Stimulated activated CD4-positive, alpha-beta T cell treated with anti-CD3 and anti-CD28 coated beads, Interleukin-4, amount 100 ng/mL, for 48 hours (primary cell): ENCODE measurements at places on chromosomes 11 and 22.

DNA sequence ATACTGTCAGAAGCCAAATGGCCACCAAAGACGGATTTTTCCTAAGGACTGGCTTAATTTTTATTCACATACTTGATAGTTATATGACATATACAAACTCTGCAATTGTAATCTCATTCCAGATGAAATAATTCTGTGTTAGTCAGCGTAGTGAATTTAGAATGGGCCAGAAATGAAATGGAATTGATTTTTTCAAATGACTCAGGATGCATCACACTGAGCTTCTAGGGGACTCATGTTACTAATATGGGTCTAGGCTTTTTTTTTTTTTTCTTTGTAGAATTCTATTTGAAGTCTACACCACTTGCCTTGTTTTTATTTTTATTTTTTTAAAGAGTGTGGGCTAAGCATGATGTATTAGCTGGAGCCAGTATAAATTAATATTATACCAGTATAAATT lies 62.7 kb downstream of the SPECC1L start:
- DNase-seq: no peak

DNA sequence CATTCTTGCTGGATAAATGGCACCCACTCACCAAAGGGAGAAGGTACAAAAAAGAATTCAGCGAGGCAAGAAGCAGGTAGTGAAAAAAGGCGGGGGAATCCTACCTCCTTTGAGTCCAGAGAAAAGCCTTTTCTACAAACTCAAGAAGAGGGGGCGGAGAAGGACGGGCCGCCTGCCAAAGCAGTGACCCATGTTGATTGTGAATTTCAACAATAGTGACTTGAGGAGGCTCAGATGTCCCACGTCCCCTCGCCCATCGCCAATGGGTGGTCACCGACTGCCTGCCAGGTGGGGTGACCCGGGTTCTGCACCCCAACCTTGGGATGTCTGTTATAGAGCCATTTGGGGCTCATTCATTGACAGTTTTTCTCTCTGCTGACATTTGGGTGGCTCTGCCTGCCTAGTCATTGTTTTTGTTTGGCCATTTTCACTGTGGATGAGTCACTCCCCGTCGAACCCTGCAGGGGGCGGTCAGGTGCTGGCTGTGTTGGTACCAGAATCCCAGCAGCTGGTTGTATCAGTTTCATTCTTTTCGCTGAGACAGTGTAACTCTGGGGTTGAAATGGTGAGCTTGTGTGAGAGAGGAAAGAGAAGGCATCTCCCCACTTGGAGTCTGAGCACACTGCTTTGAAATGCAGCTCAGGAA lies 163.4 kb upstream of the NCAM1 start:
- DNase-seq: peak; percentile 5

- no peak for DNase-seq
These were observed 121.7 kb downstream of the SGSM3 start for GRCh38 chr22:40491990-40492631.

DNA sequence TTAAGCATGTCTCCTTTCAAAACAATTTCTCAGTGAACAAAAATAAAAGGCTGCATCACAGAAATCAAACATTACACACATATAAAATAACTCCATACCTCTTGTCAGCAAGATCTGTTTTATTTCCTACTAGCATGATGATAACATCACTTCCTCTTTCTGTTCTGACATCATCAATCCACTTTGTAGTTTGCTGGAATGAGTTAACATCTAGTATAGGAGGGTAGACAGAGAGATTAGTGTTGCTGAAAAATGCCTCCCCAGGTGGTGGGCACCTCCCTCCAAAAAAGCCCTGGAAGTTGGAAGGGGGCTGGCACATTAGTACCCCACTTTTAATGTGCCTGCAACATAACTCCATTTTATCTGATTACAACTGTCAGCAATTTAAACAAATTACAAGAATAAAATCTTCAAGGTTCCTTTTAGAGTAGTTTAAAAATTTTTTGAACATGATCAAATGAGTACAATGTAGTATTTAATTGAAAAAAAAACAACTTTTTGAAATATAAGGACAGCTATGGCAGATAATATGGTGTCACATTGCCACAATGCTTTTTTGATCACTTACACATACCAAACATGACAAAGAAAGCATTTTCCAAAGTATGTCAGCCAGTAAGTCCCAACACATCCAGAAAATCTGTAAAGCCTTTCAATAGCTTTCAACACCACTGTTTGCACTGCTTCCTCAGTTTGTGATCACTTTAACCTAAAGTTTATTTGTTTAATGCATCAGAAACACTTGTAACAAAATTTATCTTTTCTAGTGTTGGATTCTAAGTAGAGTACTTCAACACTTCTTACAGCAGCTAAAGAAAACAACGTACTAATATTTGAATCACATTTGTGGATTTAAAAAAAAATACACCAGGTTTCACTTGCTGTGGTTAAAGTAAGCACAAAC lies 44.5 kb downstream of the RAB6A start:
- DNase-seq: no peak

DNA sequence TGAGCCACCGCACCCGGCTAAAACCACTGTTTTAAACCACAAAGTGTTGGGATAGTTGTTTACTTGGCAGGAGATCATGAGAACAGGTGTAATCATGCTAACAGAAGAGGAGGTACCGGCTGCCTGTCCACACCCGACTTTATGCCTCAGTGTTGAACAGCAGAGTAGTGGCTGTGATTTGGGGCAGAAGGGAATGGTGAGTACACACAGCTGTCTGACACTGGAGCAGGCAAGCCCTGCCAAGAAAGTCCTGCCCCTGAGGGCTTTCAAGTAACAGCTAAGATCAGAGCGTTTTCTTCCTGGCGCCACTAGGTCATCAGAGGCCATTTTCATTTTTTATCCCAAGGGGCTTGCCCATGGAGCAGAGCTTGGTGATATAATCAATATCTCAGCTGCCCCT lies 8.1 kb downstream of the CDKN1C start:
- DNase-seq: no peak

GRCh38 chr22:41181349-41182241 lies 23.5 kb upstream of the L3MBTL2 start:
- DNase-seq: no peak

DNA sequence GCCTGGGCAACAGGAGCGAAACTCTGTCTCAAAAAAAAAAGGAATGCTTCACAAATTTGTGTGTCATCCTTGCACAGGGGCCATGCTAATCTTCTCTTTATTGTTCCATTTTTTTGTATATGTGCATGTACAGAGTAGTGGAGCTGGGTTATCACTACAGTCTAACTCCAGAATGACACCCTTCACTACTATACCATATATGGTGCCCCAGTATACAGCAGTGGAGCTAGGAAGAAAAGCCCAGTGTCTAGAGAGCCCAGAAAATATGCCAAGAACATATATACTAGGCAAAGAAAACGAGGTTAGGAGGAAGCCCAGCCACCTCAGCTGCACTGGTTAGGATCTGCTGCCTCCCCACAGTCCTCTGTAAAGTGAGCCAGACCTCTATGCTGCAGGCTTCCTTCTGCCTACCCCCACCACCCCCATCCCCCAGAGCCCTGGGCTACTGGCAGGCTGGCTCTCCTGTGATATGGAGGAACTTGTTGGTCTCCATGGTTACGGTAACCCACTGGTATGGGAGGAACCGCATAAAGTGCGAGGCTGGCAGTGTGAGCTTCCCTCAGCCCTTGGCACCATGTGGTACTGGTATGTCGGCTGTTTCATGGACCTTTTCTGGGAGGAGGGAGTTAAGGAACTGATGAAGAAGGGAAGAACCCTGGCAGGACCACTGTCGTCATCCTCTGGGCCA lies 34.3 kb downstream of the RCOR2 start:
- no peak for DNase-seq

- no peak for DNase-seq
These were observed 8.9 kb downstream of the SERHL2 start for GRCh38 chr22:42562684-42563083.

- DNase-seq: no peak
These were observed 12.0 kb downstream of the ST14 start for GRCh38 chr11:130171534-130171933.

- DNase-seq: no peak
These were observed 23.1 kb downstream of the PTPN5 start for GRCh38 chr11:18768472-18768901.

DNA sequence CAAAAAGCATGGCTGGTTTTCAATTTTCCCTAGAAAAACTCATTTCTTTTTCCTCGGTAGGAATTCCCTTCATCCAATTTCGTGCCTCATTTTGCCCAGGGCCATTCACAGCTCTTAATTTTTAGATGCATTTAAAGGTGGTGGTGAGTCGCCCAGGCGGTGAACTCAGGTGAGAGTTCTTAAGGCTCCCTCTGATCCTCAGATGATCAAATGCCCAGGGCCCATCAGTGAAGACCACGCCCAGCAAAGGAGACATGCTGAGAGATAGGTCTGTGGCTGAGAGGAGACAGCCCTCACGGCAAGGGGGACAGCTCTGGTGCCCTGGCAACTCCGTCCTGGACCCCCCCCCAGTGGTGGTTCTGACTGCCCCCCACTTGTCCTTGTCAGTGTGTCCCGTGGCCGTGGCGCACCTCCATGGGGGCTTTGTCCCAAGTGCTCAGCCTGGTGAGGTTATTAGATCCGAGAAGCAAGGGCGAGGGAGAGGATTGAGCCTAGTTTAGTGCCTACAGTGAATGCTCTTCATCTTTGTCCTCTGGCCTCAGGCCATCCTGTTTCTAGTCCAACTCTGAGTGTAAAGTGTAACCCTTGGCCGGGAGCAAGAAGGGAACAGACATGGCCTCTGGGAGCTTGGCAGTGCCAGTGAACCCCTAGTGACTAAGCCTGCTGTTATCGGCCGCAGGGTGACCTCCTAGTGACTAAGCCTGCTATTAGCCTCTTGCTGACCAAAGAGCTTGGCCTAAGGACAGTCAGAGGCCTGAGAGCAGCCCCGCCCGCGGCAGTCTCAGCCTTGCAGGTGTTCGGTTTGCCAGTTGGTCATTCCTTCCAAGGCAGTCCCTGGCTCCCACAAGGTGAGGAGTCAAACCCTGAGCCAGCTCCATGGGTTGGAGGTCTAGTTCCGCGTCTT lies 83.5 kb downstream of the CTTN start:
- no peak for DNase-seq

DNA sequence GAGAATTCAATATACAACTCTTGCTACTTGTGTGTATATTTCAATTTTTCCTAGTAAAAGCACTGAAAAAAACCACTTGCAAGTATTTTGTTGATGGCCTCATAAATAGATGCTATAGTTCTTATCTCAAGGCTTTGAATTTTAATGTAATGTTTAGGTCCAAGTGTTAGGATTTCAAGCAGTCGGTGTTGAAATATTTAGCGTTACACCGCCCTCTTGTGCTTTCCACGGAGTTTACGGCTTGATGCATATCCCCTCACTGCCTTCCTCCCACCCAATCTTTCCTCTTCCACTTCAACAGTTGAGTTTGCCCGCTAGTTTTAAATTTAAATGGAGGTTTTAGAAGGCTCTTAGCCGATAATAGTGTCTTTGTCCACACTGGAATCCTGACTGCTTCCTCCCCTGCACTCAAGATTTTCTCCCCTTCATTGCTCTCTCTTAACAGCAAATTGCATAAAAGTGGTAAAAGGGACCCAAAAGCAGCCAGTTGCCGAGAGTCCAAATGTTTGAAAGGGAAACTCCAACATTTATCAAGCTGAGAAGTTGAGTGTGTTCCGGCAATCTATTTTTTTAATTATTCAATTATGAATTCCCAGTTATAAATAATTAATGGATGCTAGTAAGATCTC lies 25.9 kb upstream of the HTATIP2 start:
- DNase-seq: no peak

DNA sequence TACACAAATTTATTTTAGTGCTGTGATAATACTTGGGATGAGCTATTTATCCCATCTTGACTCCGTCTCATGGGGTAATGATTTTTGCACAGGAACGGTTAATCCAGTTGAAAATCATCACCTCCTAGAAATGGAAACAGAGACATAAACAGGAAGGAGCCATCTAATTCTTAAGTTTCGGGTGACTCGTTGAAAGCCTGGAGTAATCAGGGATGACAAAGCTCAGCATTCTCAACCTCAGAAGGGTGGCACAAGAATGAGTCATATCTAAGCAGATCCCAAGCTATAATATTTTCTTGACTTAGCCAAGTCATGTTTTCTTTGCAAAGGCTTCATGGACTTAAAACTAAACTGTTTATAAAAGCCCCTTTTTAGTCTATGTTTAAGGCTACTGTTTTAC lies 280.8 kb upstream of the CCDC90B start:
- no peak for DNase-seq

DNA sequence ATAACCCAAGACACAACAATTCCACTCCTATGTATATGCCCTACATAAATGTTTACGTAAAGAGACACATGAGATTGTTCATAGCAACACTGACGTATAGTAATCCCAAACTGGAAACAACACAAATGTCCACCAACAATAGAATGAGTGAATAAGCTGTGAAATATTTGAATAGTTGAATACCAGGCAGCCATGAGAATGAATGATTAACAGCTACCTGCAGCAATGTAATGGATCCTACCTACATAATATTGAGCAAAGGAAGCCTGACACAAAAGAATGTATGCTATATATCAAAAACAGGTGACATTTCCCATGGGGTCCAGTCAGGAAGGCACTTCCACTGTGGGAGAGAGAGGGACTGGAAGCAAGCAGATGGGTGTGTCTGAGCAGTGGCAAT lies 92.8 kb upstream of the LINC01488 start:
- DNase-seq: no peak

DNA sequence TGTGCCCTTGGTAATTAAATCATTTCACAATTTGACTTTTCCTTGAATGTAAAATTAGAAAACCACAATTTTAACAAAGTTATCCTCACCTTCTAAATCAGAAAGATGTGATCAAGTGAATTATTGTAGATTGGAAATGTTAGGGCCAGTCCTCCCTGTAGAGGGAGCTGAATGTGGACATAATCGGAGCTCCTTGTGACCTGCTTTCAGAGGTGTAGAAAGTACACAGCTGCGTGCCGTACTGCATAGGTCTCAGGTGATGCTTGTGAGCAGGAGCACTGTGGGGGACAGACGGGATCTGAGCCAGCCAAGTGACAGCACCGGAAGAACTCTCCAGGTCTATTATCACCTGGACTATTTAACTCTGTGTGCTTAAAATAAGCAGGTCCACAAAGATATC lies 338.0 kb downstream of the AASDHPPT start:
- no peak for DNase-seq

DNA sequence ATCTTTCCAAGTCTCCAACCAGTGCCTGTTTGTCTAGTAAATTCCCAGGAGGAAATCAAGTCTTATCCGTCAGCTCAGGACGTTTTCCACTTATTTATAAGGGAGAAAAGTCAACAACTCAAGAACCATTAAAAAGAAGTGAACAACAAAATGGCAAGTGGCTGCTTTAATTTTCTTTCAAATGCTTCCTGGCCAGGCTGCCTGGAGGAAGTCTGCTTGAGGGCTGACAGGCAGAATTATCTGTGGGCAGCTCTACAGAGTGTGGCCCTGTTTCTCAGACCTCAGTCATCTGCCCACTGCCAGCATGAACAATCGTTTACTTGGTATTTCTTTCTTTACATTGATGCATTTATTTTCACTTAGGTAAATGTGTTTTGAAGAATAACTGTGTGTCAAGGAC lies 281.9 kb upstream of the ISX start:
- no peak for DNase-seq

GRCh38 chr11:47349521-47350095 lies 2.9 kb downstream of the MYBPC3 start:
- no peak for DNase-seq

- no peak for DNase-seq
These were observed 25.0 kb upstream of the EED start for GRCh38 chr11:86219311-86220193.
